ENCODE measurements at places on chromosomes 12 and 14. TPM values are rescaled to one million over a fixed set of nuclear protein-coding genes. Genes with fewer than 3 reads are reported as not detected.

GRCh38 chr14:105323663-105324062 is 9.1 kb downstream of the PACS2 start:
- no peak overlapping the region for H3K4me3 ChIP-seq
- no peaks in the 10 kb centered on the region for H3K36me3 ChIP-seq
- H3K27me3 ChIP-seq = no peaks in the 10 kb centered on the region
- H3K4me1 ChIP-seq = no peaks in the 10 kb centered on the region
- DNase-seq = no peak

DNA sequence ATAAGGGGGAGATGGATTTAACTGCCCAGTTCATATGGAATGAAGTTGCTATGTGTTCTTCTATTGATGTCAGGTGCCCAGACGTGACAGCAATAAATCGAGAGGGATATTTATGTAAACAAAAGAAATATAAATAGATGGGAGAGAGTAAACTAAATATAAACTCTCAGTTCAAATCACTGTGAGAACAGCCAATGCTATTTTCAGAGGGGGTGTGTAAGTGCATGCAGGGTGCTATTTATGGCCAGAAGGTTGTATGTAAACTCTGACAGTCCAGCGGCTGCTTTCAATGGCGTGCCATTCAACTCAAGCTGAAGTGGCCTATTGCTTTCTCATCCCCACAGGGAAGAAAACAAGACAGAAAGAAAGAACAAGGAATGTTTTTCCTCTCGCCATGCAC is 127.2 kb downstream of the KCNA5 start:
- no peaks in the 10 kb centered on the region for H3K36me3 ChIP-seq
- no peak overlapping the region for H3K4me3 ChIP-seq
- H3K4me1 ChIP-seq = no peaks in the 10 kb centered on the region
- no peak for DNase-seq
- no peaks in the 10 kb centered on the region for H3K27me3 ChIP-seq

DNA sequence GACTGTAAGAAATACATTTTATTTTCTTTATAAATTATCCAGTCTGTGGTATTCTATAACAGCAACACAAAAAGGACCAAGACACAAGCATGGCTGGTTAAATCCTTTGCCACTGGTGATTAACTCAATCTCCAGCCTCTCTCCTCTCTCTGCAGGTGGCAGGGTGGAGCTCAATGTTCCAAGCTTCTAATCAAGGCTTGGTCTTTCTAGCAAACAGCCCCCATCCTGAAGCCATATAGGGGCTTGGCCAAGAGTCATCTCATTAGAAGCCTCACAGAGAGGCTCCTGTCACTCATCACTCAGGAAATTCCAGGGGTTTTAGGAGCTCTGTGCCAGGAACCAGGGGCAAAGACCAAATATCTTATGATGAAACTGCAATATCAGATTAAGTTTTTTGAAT is 12.0 kb downstream of the C12orf75 start:
- H3K4me3 ChIP-seq = no peak overlapping the region
- no peak for DNase-seq
- peaks cover 45% of the 10 kb centered on the region for H3K4me1 ChIP-seq
- H3K27me3 ChIP-seq = no peaks in the 10 kb centered on the region
- peaks cover 30% of the 10 kb centered on the region for H3K36me3 ChIP-seq
- H3K27ac ChIP-seq = peak overlapping the region; percentile 77

GRCh38 chr12:69252033-69252432 is 12.7 kb downstream of the CPSF6 start:
- no peak overlapping the region for H3K4me3 ChIP-seq
- H3K4me1 ChIP-seq = peaks cover 46% of the 10 kb centered on the region
- DNase-seq = no peak
- no peaks in the 10 kb centered on the region for H3K27me3 ChIP-seq

GRCh38 chr14:94394025-94394493 is 5.7 kb upstream of the SERPINA1 start:
- no peak overlapping the region for H3K27ac ChIP-seq
- no peak overlapping the region for H3K4me3 ChIP-seq
- DNase-seq = no peak
- no peaks in the 10 kb centered on the region for H3K36me3 ChIP-seq
- H3K4me1 ChIP-seq = no peaks in the 10 kb centered on the region
- H3K27me3 ChIP-seq = no peaks in the 10 kb centered on the region

- DNase-seq = peak; percentile 62
- H3K4me1 ChIP-seq = no peaks in the 10 kb centered on the region
- no peaks in the 10 kb centered on the region for H3K27me3 ChIP-seq
- no peaks in the 10 kb centered on the region for H3K36me3 ChIP-seq
Observed at GRCh38 chr14:28294834-28295440, 471.6 kb upstream of the FOXG1 start.

DNA sequence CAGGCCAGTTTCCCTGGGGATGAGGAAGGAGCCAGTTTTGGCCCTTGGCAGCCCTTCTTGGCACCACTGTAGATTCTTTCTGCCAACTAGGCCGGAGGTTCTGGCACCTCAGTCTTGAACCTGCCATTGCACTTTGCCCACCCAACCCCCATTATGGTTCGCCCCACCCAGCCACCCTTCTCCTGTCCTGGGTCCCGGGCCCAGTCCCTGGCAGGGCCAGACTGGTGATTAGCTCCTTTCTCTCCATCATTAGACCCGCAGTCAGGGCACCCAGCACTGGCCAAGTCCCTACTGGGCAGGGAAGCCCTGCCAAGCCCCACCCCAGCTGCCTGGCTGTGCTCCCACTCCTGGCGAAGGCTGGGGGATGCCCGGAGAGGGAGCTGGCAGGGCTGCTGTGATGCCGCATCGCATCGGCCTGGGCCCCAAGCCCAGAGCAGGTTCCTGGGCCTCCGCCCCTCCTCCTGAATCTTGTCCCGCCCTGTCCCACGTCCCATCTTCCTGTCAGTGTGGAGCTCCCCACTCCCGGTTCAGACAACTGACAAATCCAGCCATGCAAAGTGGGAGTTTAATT is 9.8 kb downstream of the FAM222A start:
- H3K36me3 ChIP-seq = no peaks in the 10 kb centered on the region
- H3K4me3 ChIP-seq = no peak overlapping the region
- no peaks in the 10 kb centered on the region for H3K27me3 ChIP-seq
- no peak for DNase-seq

DNA sequence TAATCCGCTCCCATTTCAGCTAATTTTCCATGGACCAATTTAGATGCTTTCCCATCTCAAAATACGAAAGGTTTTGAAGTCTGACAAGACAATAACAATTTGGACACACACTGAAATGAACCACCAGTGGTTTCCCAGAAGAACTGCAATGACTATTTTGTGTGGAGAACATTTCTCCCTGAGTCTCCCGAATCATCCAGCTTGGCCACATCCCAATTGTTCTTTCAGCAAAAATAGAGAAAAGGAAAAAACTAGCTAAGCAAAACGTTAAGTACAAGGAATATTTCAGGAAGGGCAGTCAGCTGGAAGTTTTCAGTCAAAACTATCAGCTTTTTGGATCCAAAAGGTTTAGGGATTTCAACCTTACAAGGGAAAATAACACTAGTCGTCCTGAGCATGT is 390.6 kb downstream of the KCNH5 start:
- H3K36me3 ChIP-seq = no peaks in the 10 kb centered on the region
- no peak for DNase-seq
- H3K4me3 ChIP-seq = no peak overlapping the region
- H3K27ac ChIP-seq = no peak overlapping the region
- H3K4me1 ChIP-seq = no peaks in the 10 kb centered on the region

DNA sequence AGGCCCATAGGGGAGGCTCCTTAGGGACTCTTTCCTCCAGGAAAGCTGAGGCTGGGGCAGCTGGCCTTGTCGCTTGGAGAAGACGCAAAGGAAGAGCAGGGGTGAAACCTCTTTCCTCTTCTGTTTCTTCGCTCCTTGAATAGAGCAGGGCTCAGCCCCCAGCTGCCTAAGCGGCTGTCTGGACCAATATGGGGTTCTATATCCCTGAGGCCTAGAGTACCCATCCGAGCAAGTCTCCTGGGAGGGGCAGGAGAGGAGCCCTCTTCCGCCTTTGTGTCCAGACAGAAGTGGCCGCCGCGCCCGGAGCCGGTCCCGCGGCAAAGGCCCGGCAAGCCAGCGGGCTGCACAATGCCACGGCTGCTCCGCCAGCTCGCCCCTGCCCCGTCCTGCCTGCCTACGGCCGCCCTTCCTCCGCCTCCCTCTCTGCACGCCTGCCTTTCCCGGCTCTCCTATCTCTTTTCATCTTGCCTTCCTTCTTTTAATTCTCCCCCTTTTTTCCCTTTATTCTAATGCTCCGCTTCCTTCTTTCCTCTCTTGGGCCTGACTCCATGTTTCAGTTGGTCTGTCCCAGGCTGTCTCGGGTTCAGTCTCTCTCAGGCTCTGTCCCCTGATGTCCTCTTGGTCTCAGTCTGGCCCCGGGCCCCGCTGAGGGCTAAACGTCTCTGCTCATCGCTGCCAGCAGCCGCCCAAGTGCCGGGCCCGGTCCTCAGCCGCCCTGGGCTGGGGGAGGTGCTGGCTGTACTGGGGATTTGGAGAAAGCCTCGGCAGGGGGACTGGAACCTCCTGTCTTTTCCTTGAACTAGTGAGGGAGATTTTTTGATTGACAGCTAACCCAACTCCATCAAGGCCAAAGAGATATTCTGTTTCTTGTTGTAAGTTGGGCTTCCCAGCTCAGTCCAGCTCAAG is 2.5 kb upstream of the HOXC9 start:
- H3K4me1 ChIP-seq = peaks cover 14% of the 10 kb centered on the region
- no peaks in the 10 kb centered on the region for H3K27me3 ChIP-seq
- no peak overlapping the region for H3K27ac ChIP-seq
- H3K36me3 ChIP-seq = no peaks in the 10 kb centered on the region

GRCh38 chr12:79451978-79452377 is 238.8 kb downstream of the PAWR start:
- no peaks in the 10 kb centered on the region for H3K36me3 ChIP-seq
- no peak for DNase-seq
- no peak overlapping the region for H3K4me3 ChIP-seq

- H3K36me3 ChIP-seq = no peaks in the 10 kb centered on the region
- no peak for DNase-seq
- H3K27ac ChIP-seq = no peak overlapping the region
- H3K27me3 ChIP-seq = no peaks in the 10 kb centered on the region
- no peak overlapping the region for H3K4me3 ChIP-seq
- H3K4me1 ChIP-seq = peaks cover 23% of the 10 kb centered on the region
Observed at GRCh38 chr14:103144085-103144484, 20.8 kb downstream of the TNFAIP2 start.

DNA sequence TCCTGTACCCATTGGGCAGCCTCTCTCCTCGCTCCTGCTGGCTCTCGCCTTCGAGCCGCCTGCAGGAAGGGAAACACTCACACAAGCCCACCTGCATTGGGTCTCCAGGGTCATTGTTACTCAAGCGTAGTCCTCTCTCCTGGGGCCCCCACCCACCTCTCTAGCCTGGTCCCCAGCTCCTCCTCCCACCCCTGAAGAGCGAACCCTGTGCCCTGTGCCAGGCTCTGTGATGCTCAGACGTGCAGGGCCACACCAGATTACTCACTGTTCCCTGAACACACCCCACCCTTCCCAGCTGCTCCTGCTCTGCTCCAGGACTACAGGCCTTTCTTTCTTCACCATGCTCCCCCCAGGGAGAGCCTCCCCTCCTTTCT is 88.1 kb downstream of the NINJ2 start:
- peaks cover 26% of the 10 kb centered on the region for H3K4me1 ChIP-seq
- H3K36me3 ChIP-seq = no peaks in the 10 kb centered on the region
- no peaks in the 10 kb centered on the region for H3K27me3 ChIP-seq
- H3K27ac ChIP-seq = no peak overlapping the region
- no peak for DNase-seq
- H3K4me3 ChIP-seq = no peak overlapping the region

GRCh38 chr12:15789220-15790171 is at the start of gene EPS8:
Gene EPS8, minus strand, starts transcription at chr12:15789388. Its CDS starts 106,437 bp downstream, at chr12:15682951.
- H3K4me3 ChIP-seq = peak within 1 kb of the TSS; percentile 45
- no peak within 1 kb of the TSS for H3K27ac ChIP-seq
- DNase-seq = no peak
- H3K27me3 ChIP-seq = no peaks in the 10 kb centered on the region

- no peak overlapping the region for H3K27ac ChIP-seq
- H3K36me3 ChIP-seq = peaks cover 45% of the 10 kb centered on the region
- no peak overlapping the region for H3K4me3 ChIP-seq
- no peaks in the 10 kb centered on the region for H3K4me1 ChIP-seq
Observed at GRCh38 chr12:54541751-54542290, 7.6 kb upstream of the PDE1B start.

DNA sequence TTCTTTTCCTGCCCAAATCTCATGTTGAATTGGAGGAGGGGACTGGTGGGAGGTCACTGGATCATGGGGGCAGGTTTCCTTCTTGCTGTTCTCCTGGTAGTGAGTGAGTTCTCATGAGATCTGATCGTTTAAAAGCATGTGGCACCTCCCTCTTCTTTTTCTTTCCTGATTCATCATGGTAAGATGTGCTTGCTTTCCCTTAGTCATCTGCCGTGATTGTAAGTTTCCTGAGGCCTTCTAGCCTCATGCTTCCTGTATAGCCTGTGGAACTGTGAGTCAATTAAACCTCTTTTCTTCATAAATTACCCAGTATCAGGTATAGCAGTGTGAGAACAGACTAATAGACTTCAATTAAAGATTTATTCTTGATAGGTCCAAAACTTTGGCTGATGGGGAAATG is 83.5 kb downstream of the CAND1 start:
- no peaks in the 10 kb centered on the region for H3K27me3 ChIP-seq
- peaks cover 21% of the 10 kb centered on the region for H3K4me1 ChIP-seq
- no peak for DNase-seq
- no peak overlapping the region for H3K4me3 ChIP-seq
- peaks cover 8% of the 10 kb centered on the region for H3K36me3 ChIP-seq

DNA sequence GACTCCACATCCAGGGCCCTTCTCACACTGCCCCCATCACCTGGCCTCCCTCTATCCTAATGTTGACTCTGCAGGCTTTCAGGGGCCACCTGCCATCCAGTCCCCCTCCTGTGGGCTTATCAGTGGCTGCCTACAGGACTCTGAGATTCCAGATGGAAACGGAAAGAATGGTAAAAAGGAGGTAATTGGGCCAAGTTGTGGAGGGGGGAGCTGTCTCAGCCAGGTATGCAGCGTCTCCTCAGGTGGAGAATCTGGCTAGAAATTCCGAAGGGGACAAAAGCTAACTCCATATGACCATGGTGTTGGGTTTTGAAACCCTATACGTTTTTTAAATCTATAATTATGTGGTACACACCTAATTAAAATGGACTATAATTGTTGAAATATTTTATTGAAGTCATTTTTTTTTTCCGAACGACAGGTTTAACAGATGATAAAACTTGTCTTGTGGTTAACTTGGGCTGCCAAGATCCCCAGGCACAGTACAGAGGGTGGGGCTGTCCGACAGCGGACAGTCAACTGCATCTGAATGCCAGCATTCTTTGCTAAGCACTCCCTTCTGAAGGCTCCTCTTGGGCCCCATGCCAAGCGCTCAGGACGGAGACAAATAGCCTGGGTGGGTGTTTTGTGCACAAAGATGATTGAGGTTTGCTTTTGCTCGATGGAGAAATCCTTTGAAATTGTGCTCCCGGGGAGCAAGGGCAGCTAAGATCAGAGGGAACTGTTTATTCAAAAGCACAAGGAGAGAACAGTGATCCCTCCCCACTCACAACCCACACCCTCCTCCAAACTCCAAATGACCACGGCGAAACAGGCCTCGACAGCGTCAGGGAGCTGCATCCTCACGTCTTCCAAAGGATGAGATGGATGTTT is 365.6 kb downstream of the BCL11B start:
- H3K4me3 ChIP-seq = no peak overlapping the region
- no peaks in the 10 kb centered on the region for H3K36me3 ChIP-seq

- no peaks in the 10 kb centered on the region for H3K27me3 ChIP-seq
- H3K4me3 ChIP-seq = no peak overlapping the region
- H3K36me3 ChIP-seq = no peaks in the 10 kb centered on the region
- DNase-seq = no peak
Observed at GRCh38 chr12:111030800-111031199, 110.4 kb upstream of the MYL2 start.

The DCAF11 gene
- total RNA-seq = 103 TPM

The ALDH2 gene
- total RNA-seq = 145 TPM

The TAS2R8 gene
- total RNA-seq = not detected

The CCDC38 gene
- total RNA-seq = not detected

The SERPINA3 gene
- not detected for total RNA-seq

The ASB2 gene
- 0.69 TPM for total RNA-seq

The CSRP2 gene
- total RNA-seq = not detected

The SCN8A gene
- 0.22 TPM for total RNA-seq

The MYBPC1 gene
- not detected for total RNA-seq

Data from Karpas-422 (cell line).